ENCODE measurements at places on chromosomes 4 and X.

DNA sequence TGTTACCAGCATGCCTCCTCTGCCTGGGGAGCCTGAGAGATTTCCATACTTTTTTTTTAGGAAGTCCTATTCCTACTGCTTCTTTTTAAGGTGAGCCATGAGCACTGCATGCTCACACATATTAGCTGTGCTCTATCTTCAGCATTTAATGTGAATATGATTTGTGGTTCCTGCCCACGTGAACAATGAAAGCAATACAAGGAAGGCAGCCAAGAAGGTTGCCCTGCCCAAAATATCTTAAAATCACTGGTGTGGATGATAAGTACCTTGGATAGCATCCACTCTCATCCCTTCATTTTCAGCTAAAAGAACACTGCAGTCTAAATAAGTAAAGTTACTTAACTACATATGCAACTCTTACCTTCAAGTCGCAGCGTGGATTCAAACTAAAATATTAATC, 607.5 kb downstream of the PACRGL start:
- DNase-seq: no peak

DNA sequence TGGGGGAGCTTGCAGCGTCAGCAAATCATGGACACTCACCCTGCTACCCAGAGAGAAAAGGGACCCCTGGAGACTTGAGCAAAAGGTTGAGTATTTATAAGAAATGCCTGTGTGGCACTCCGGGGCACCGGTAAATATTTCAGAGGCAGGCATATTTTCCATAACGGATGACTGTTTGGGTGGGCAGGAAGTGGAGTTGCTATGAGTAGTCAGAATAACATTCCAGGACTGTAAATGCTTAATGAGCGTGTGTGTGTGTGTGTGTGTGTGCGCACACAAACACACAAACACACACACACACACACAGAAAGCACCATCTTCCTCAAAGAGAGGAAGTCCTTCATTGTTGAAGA, 74.6 kb downstream of the MXRA5 start:
- no peak for DNase-seq

DNA sequence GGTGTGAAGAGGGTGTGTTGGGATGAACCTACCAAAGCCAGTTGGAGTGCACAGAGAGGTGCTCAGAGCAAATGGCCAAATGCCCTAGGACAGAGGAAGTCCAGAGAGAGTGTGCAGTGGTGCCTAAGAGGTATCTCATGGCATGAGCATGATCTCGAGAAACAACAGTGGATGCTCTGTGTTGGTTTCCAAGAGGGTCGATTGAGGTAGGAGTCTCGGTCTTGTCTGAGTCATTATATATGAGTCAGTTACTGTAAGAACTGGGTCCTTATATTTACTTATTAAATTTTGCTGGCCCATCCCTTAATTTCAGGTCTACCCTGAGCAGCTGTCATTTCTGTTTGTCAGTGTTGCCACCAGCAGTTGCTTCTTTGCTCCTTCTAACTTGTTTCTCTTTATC, 86.6 kb upstream of the TMEM150C start:
- DNase-seq: no peak

DNA sequence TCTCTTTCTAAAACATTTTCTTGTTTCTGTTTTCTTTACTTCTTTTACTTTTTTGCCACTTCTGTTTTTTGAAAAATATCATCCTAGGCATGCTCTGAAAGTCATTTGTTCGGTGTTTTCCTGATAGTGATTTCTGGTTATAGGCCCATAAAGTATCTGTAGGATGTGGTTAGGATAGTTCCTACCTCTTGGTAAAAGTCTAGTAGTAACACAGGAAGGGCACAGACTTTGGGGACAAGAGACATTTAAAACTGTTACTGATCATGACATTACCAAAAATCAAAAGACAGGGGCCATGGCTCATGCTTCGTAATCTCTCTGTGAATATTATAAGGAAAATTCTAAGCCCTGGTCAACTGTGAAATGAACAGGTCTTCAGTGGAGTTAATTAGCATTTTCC, 44.8 kb downstream of the FHL1 start:
- no peak for DNase-seq

GRCh38 chrX:52346174-52347165, 22.4 kb upstream of the XAGE2 start:
- DNase-seq: no peak

GRCh38 chr4:56139241-56139827, 190.6 kb downstream of the CEP135 start:
- DNase-seq: no peak

GRCh38 chr4:24713604-24714003, 81.8 kb upstream of the SOD3 start:
- DNase-seq: no peak

GRCh38 chrX:23764188-23764984, 18.6 kb upstream of the SAT1 start:
- no peak for DNase-seq

DNA sequence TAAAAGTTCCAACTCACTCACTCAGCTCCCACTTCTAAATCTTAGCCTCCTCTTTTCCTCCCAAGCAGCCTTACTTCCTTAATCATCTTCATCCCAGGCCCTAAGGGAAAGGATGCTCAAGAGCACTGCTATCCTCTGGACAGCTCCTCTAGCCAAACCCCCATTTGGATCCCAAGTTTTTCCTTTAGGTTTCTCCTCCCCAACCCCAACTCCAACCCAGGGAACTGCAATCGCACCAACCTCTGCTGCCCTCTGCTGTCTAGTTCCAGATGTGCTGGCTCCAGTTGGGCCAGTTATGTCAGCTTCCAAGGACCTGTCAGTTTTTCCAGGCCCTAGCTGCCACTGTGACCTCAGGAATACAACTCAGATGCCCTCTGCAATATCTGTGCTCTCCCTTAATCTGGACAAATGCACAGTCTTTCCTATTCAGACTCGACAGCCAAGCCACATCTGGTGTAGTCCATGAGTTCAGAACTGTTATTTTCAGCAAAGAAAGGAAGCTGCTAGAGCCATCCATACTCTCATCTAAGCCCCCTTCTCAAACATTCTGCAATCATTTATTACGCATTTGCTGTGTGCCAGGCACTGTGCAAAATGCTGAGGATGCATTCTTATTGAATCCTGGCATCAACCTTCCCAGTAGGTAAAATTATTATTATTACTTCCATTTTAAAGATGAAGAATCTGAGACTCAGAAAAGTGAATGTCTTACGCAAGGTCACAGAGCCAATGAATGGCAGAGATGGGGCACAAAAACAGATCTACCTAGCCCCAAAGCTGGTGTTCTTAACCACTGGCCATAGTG, 12.3 kb upstream of the XPNPEP2 start:
- DNase-seq: peak; percentile 59

GRCh38 chr4:26385690-26386089, 64.9 kb downstream of the RBPJ start:
- DNase-seq: no peak

- DNase-seq: peak; percentile 58
These were observed 15.6 kb upstream of the BBS12 start for GRCh38 chr4:122716825-122717448.

- peak; percentile 28 for DNase-seq
These were observed 20.6 kb upstream of the PPP2R2C start for GRCh38 chr4:6492861-6493657.

DNA sequence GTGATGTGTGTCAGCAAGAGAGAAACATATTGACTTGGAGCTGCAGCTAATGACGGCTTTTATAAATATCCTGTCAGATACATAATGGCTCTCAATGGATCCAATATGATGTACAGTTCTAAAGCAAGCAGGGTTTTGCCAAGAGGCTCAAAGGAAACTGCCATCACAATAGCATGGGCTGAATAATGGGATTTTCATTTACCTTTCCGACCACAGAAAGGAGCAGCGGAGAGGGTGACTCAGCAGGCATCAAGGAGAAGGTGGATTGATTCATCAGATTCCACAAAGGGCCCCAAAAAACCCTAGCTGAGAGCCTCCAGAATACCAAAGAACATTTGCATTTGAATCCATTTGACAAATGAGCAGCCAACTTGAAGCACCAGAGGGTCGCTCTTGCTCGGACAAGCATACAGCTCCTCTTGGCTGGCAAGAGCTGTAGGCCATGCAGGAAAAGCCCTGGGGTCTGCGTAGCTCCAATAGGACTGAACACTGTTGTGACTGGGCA, 355.7 kb upstream of the NOCT start:
- DNase-seq: no peak

GRCh38 chr4:96056346-96056934, 216.5 kb downstream of the PDHA2 start:
- no peak for DNase-seq

GRCh38 chr4:82779032-82779431, 19.6 kb downstream of the SCD5 start:
- no peak for DNase-seq

GRCh38 chr4:159366966-159367780, 264.3 kb downstream of the RAPGEF2 start:
- DNase-seq: no peak

- DNase-seq: no peak
These were observed 65.8 kb upstream of the SLC4A4 start for GRCh38 chr4:71272976-71273375.

GRCh38 chrX:26373829-26374228, 157.9 kb downstream of the MAGEB5 start:
- DNase-seq: no peak

GRCh38 chr4:43330288-43330687, 437.8 kb downstream of the GRXCR1 start:
- no peak for DNase-seq

DNA sequence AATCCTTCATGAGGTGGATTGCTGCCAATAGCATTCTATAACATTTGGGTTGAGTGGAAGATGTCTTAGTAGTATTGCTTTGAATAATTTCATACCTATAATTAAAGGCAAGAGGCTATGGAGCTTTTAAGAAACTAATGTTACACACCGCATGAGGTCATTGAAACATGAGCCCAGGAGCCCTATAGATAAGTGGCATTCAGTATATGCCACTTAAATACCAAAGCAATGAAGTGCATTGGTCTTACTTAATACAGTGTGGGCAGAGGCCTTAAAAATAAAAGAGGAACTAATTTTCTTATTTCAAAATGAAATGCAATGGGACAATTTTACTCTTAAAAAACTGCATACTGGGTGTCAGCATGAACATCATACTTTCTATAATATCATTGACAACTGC, 47.5 kb downstream of the SPATA18 start:
- no peak for DNase-seq

DNA sequence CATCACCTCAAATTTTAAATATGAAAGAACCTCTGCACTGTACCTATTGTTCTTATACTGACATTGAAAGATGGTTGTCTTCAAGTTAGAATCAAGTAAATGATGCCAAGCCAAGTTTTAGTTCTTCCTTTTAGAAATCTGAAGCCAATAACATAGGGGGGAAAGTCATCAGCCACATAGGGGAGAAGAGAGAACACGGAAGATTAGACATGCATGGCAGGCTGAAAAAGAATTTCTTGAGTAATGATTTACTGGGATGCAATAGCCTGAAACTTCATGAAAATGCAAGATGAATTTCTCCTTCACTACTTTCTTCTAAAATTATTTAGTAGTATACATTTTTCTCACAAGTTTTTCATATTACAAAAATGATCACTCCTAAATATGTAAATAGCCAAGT, 13.6 kb upstream of the EPGN start:
- DNase-seq: no peak

DNA sequence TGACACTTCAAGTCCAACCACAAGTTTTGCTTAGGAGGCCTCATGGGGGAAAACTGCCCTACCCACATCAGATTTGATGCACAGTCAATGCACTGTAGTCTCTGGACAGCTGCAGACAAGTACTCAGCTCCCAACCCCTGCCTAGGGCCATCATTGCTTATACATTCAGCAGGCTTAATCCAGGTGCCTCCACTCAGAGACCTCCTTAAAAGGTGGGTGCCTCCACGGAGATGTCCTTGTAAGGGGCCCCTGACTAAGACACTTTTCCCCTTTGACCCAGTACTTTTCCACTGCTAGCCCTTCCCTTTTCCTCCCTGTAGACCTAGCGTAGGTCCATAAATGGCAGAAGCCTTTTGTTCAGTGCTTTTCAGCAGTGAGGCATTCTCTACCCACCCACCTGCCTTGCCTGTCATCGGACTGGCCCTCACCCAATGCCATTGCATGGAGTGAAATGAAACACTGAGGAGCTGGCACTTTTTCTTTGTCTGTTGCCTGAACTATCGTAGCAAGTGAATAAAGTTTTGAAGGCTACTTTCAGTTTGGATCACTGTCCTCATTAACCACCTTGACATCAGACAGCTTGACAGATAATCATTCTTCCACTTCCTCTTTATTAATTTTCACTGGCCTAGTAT, 23.8 kb upstream of the PLK4 start:
- no peak for DNase-seq

- no peak for DNase-seq
These were observed 11.5 kb upstream of the CAMK2D start for GRCh38 chr4:113773014-113773413.

DNA sequence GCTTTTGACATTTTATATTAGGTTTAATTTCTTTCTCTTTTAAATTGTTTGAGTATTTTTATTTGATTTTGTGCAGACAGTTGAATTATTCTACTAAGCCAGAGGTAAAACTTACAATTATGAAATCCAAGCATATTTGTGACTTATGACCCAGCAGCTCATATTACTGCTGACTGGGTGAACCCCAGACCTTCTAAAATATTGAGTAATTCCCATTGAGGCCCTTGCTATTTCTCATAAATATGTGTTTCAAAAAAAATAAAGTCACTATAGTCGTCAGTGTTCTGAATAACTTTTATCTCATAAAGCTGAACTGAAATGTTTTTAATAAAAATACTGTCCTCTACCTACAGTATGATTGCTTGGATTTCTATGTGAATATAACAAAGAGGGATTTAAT, 303.1 kb downstream of the IQCM start:
- DNase-seq: no peak

- DNase-seq: no peak
These were observed 208.5 kb upstream of the IGFBP7 start for GRCh38 chr4:57318703-57319102.

GRCh38 chr4:152851226-152851625, 71.5 kb downstream of the ARFIP1 start:
- DNase-seq: no peak

DNA sequence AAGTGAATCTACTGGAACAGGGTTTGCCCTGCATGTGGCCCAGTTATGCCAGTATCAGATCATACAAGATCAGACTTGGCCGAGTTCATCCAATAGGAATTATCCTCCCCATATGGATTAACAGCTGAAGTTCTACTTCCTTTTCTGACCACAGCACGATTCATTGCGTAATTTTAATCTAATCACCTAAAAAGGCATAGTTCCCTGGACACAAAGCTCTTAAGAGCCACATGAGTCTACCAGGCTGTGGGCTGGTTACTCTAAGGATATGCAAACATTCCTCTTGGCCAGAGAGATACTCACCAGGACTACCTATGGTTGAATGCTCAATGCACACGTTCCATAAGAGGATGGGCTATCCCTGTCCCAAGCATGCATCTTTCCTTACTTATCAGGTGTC, 46.9 kb downstream of the CHST7 start:
- no peak for DNase-seq

- DNase-seq: no peak
These were observed 188.8 kb downstream of the PPP3CA start for GRCh38 chr4:101158507-101158906.
